T-helper 2 cell treated with Interferon-gamma antibody and Interleukin-4, amounts not matched to agents 5 μg/mL and 100 μg/mL, for 36 hours (primary cell): ENCODE measurements at places on chromosomes 1 and 21.

- H3K27me3 ChIP-seq = no peaks in the 10 kb centered on the region
- H3K4me1 ChIP-seq = peaks cover 18% of the 10 kb centered on the region
- H3K27ac ChIP-seq = no peak overlapping the region
- no peak overlapping the region for H3K4me3 ChIP-seq
- peaks cover 15% of the 10 kb centered on the region for H3K36me3 ChIP-seq
Measured at GRCh38 chr1:198761859-198762616, 123.2 kb downstream of the PTPRC start.

- peaks cover 8% of the 10 kb centered on the region for H3K27me3 ChIP-seq
- H3K4me3 ChIP-seq = no peak overlapping the region
- no peaks in the 10 kb centered on the region for H3K4me1 ChIP-seq
Measured at GRCh38 chr1:84737590-84737989, 47.3 kb upstream of the SSX2IP start.

- H3K4me3 ChIP-seq = no peak overlapping the region
- no peaks in the 10 kb centered on the region for H3K36me3 ChIP-seq
- no peak overlapping the region for H3K27ac ChIP-seq
- H3K27me3 ChIP-seq = peaks cover 3% of the 10 kb centered on the region
- H3K4me1 ChIP-seq = peaks cover 3% of the 10 kb centered on the region
Measured at GRCh38 chr1:6918186-6918924, 133.1 kb downstream of the CAMTA1 start.

- H3K27me3 ChIP-seq = peaks cover 47% of the 10 kb centered on the region
- H3K36me3 ChIP-seq = no peaks in the 10 kb centered on the region
- no peak overlapping the region for H3K27ac ChIP-seq
Measured at GRCh38 chr21:42118901-42119300, 47.8 kb downstream of the UMODL1 start.

- H3K4me1 ChIP-seq = peaks cover 6% of the 10 kb centered on the region
- no peaks in the 10 kb centered on the region for H3K27me3 ChIP-seq
- no peak overlapping the region for H3K4me3 ChIP-seq
- H3K27ac ChIP-seq = no peak overlapping the region
- peaks cover 4% of the 10 kb centered on the region for H3K36me3 ChIP-seq
Measured at GRCh38 chr1:19785660-19786059, 14.1 kb downstream of the TMCO4 start.

DNA sequence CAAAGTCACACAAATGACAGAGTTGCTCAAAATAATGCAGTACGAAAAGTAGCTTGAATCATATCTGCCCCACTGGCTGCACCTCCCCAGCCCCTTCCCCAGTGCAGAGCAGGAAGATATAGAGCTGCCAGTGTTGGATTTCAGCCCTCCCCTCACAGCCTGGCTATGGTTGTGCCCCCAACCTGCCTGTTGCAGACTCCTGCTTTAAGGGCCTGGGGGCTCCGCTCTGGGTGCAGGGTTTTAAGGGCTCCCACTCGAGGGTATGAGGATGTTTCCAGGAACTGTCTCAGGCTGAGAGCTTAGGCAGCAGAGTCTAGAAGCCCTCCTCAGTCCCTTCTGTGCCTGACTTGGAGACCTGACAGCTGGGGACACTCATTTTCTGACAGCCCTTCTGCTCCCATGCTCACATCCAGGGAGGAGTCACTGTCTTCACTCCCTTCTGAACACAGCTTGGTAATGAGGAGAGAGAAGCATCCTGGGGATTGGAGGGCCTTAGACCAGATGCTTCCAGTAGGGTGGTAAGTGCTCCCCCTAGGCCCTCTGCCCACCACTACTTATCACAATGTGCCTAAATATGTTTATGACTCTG is 4.6 kb downstream of the S100A9 start:
- no peaks in the 10 kb centered on the region for H3K4me1 ChIP-seq
- no peak overlapping the region for H3K27ac ChIP-seq
- DNase-seq = no peak
- peaks cover 8% of the 10 kb centered on the region for H3K27me3 ChIP-seq
- H3K4me3 ChIP-seq = no peak overlapping the region

- H3K27me3 ChIP-seq = no peaks in the 10 kb centered on the region
- H3K4me3 ChIP-seq = no peak overlapping the region
- H3K36me3 ChIP-seq = no peaks in the 10 kb centered on the region
- H3K4me1 ChIP-seq = no peaks in the 10 kb centered on the region
- H3K27ac ChIP-seq = no peak overlapping the region
Measured at GRCh38 chr1:245677461-245678240, 522.9 kb downstream of the KIF26B start.
